ENCODE measurements at places on chromosomes 16 and 17. TPM values are rescaled to one million over a fixed set of nuclear protein-coding genes. Genes with fewer than 3 reads are reported as not detected.
A peak's percentile ranks its signal among the peaks of the same experiment; 100 is the strongest.

- DNase-seq: no peak
Measured at GRCh38 chr17:82003411-82004381, 19.0 kb downstream of the CENPX start.

CCT6B gene
- total RNA-seq: 6.8 TPM

GRCh38 chr17:63984651-63985386, 12.1 kb upstream of the SCN4A start:
- DNase-seq: peak; percentile 52

GRCh38 chr16:20910781-20911321, 10.3 kb downstream of the LYRM1 start:
- no peak for DNase-seq

CDT1 gene
- total RNA-seq: 0.81 TPM

DNA sequence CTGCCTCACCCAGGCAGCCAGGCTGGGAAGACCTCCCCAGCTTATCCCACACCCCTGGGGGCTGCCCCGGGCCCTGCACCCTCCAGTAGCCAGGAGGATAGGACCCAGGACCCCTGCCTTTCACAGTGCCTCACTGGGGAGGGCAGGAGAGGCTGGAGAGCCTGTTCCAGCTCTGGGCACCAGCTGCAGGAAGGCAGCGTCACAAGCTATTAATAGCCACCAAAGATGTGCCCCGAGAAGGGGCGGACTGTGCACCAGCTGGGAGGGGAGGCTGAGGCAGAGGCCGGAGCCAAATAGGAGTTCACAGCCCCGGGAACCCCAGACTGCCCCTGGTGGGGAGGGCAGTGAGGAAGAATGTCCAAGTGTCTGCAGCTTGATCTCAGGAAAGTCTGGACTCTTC, 8.8 kb downstream of the SBK1 start:
- no peak for DNase-seq

RDM1 gene
- total RNA-seq: 0.93 TPM

DNA sequence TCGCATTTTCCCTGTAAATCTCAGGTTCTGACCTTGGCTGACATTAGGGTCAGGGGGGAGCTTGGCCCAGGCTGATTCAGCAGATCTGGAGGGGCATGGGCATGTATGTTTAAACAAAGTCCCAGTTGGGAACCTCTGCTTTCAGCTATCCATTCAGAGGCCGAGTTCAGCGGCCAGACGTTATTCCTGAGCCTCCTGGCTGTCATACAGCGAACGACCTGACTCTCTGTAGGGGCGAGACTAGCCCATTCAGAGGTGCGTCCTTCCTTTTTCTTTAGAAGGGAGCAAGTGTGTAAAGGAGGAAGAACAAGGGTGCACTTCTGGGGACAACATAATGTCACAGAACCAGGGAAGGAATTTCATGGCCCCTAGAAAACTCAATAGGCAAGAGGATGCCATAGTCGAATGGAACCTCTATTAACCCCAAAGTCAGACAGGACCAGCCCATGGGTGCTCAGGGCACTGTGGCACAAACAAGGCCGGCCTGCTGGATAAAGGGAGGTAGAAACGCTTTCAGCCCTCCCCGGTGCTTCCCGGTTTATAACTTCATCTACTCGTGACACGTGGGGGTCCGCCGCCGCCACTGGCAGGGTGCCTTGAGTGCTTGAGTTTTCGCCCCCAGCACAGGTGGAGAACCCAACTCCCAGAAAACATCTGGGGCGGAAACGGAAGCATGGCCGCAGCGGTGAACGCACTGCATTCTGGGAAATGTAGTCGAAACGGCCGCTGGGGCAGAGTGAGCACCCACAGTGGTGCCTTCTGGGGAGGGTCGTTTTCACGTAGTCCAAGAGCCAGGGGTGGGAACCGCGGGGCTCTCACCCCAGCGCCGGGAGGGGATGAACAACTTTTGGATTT, 33.2 kb upstream of the PLCG2 start:
- peak; percentile 63 for DNase-seq

- DNase-seq: peak; percentile 3
Measured at GRCh38 chr16:59210955-59211541, 476.9 kb upstream of the GOT2 start.

DNA sequence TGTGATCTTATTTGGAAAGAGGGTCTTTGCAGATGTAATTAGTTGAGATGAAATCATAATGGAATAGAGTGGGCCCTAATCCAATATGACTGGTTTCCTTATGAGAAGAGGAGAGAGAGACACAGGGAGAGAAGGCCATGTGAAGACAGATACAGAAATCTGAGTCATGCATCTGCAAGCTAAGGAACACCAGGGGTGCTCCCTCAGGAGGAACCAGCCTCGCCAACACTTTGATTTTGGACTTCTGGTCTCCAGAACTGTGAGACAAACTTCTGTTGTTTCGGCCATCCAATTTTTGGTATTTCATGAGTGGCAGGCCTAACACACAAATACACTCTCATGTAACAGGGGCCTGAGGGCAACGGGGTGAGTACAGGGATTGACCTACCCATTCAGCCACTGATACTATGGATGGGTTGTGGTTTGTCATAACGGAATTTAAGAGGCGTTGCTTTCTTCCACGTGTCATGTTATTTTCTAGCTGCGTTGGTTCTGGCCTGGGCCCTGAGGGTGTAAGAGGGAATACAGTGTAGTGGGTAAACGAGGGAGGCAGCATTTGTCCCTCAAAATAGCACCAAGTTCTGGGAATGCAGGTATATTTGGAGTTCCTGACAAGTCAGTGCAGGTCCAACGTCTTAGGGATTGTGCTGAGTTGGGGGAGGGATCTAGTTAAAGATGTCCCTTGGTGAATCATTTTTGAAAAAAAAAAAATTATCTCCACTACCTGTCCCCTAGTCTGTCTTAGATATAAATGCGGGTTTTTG, 17.7 kb downstream of the PLCG2 start:
- no peak for DNase-seq

- DNase-seq: no peak
Measured at GRCh38 chr17:16954521-16954920, 17.4 kb downstream of the TNFRSF13B start.

- no peak for DNase-seq
Measured at GRCh38 chr17:48601539-48602425, 3.0 kb downstream of the HOXB6 start.

DNA sequence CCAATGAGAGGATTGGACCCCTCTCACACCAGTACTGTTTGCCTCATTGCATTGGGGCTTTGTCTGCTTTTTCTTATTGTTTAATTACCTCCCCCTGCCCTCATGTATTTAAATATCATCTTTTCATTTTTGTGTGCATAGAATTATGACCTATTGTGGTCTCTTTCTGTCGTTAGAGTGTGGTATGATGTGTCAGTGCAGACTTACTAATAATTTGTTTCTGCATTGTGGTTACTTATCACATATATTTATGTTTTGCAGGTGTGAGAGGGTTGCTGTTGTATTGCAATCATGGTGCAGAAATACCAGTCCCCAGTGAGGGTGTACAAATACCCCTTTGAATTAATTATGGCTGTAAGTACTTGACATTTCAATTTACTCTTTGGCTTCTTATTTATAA, 2.5 kb downstream of the SEC14L1 start:
- no peak for DNase-seq

DNA sequence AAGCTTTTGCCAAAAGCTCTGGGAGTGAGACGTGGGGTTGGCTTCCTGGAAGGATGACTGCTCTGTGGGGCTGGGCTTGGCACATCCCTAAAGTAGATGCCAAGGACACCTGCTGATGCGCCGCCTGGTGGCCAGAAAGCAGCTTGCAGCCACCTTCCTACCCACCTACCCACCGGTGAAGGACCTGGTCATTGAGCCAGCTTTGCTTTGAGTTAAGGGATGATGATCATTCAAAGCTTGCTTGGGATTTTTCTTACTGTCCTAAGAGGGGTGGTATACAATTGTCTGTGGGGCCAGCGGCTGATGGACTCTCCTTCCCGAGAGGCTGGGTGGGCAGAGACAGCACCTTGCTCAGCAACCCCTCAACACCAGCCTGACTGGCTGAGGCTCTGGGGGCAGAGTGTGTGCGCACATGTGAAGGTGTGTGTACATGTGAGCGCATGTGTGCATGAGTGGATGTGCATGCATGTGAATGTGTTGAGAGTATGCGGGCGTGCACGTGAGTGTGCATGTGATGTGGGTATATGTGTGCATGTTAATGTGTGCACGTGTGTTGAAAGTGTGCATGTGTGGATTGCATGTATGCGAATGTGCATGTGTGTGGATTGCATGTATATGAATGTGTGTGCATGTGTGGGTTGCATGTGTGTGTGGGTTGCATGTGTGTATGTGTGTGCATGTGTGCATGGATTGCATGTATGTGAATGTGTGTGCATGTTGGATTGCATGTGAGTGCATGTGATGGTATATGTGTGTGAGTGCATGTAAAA, 18.6 kb downstream of the C1QTNF1 start:
- DNase-seq: peak; percentile 66

DNA sequence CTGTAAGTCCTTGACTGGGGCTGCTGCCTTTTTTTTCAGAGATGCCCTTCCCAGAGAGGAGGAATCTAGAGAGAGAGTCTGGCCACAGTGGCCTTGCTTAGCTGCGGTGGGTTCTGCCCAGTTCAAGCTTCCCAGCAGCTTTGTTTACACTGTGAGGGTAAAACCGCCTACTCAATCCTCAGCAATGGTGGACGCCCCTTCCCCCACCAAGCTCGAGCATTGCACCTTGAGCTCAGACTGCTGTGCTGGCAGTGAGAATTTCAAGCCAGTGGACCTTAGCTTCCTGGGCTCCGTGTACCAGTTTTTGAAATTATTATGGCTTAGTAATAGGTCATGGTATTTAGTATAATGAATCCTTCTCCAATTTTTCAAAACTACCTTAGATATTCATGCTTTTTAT, 395.4 kb downstream of the NPIPA7 start:
- DNase-seq: no peak

SSTR5 gene
- total RNA-seq: not detected

GRCh38 chr16:78677181-78677731, 577.8 kb downstream of the WWOX start:
- DNase-seq: no peak

DNA sequence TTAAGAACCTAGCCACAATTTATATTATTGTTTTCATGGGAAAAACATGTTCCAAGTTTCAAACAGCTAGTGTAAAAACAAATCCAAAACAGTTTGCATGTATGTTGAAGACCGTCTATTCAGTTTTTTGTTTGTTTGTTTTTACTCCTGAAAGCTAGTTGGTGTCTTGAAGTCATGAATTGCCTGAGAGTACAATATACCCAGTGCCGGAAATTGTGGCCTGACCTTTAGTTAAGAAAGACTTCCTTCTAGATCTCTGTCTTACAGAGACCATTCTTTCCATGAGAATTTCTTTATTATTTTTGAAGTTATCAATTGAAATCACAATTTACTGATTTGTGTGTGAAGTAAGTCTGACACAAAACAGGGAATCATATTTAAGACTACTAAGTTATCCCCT, 474.8 kb downstream of the KCNJ2 start:
- DNase-seq: no peak

- DNase-seq: no peak
Measured at GRCh38 chr17:35981908-35982330, 622 bp upstream of the CCL16 start.

DNA sequence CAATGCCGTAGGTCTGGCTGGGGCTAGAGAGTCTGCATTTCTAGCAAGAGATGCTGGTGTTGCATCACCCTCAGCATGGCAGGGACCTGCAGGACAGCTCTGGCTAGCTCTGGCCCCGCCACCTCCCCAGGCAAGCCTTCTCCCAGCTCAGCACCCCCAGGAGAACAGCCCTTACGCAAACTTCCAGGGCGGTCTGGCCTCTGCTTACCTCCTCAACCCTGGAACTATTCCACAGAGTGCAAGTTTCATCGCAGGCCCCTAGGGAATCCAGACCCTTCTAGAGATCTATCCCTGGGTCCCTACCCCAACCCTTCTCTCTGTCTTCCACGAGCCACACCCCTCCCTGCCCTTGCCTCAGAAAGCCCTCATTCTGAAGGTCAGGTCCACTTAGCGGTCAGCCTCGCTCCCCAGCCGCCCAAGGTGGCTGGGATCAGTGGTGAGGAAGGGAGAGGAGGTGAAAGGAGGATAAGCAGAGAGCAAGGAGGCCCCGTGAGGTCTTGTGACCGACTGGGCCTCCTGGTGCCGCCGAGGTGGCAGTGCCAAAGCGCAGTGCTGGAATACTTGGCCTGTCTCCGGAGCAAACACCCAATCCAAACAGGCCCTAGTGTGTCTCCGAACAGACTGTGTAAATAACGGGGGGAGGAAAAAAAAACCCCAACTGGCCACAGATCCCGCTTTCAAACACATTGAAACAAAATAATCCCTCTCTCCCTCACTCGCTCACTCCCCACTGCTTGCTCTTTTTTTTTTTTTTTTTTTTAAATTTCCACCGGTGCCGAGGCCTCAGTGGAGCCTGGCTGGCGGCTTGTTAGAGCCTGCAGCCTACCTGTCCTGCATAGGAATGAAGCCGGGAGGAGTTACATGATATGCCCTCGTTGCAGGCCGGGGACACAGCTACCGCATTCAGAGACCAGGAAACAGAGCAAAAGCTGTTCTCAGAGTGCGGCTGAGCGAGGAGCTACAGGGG, 380.9 kb downstream of the SOX9 start:
- DNase-seq: peak; percentile 78

C17orf67 gene
- 1.2 TPM for total RNA-seq

DNA sequence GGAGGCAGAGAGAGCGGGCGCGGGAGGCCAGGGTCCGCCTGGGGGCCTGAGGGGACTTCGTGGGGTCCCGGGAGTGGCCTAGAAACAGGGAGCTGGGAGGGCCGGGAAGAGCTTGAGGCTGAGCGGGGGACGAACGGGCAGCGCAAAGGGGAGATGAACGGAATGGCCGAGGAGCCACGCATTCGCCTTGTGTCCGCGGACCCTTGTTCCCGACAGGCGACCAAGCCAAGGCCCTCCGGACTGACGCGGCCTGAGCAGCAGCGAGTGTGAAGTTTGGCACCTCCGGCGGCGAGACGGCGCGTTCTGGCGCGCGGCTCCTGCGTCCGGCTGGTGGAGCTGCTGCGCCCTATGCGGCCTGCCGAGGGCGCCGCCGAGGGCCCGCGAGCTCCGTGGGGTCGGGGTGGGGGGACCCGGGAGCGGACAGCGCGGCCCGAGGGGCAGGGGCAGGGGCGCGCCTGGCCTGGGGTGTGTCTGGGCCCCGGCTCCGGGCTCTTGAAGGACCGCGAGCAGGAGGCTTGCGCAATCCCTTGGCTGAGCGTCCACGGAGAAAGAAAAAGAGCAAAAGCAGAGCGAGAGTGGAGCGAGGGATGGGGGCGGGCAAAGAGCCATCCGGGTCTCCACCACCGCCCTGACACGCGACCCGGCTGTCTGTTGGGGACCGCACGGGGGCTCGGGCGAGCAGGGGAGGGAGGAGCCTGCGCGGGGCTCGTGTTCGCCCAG, 1.2 kb upstream of the CBX4 start:
- DNase-seq: peak; percentile 69

GRCh38 chr16:81627024-81627423, 152.1 kb upstream of the PLCG2 start:
- no peak for DNase-seq

SLC5A10 gene
- not detected for total RNA-seq

HOXB9 gene
- total RNA-seq: not detected

- peak; percentile 37 for DNase-seq
Measured at GRCh38 chr17:64938925-64939474, 19.7 kb upstream of the LRRC37A3 start.

- no peak for DNase-seq
Measured at GRCh38 chr17:79740413-79740812, 9.7 kb downstream of the ENPP7 start.

GRCh38 chr17:9239793-9240658, 218.7 kb downstream of the NTN1 start:
- peak; percentile 77 for DNase-seq

Measured in thyroid gland (tissue), 4 donors.